ENCODE measurements at places on chromosomes 13 and 19. TPM values are rescaled to one million over a fixed set of nuclear protein-coding genes. Genes with fewer than 3 reads are reported as not detected.

PABPC3 gene
- total RNA-seq = 0.11 TPM

PSPC1 gene
- total RNA-seq = 11.1 TPM

ZNF443 gene
- total RNA-seq = 3.0 TPM

GNA15 gene
- total RNA-seq = 0.71 TPM

ICAM5 gene
- not detected for total RNA-seq

ZGLP1 gene
- 0.62 TPM for total RNA-seq

MAP4K1 gene
- 2.3 TPM for total RNA-seq

HAUS8 gene
- total RNA-seq = 8.5 TPM

POGLUT2 gene
- 6.8 TPM for total RNA-seq

ZNF491 gene
- total RNA-seq = 1.00 TPM

DNA sequence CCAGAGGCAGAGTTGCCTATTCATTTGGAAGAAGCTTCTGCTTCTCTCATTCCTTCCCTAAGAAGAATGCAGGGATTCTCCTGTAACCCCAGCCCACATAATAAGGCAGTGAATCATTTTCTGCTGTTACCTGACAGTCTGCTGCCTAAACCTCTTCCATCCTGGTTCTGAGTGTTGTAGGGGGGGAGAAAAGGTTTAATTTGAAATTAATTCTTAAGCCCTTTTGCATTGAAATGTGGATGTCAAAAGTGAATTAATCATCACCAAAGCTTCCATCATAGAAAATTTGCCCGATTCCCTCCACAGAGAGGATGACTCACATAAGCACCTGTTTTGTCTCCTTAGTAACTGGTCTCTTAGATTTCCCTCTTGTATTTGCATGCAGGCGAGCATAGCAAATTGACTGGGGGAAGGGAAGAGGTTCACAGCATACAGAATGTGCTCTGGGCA lies 146.7 kb upstream of the FNDC3A start:
- H3K4me1 ChIP-seq = no peaks in the 10 kb centered on the region
- no peak overlapping the region for H3K27ac ChIP-seq
- DNase-seq = no peak
- no peak overlapping the region for H3K4me3 ChIP-seq

- H3K27ac ChIP-seq = no peak overlapping the region
- no peaks in the 10 kb centered on the region for H3K4me1 ChIP-seq
Observed at GRCh38 chr13:41938918-41939317, 22.0 kb downstream of the VWA8 start.

- no peaks in the 10 kb centered on the region for H3K27me3 ChIP-seq
- DNase-seq = no peak
- H3K4me3 ChIP-seq = no peak overlapping the region
Observed at GRCh38 chr13:32323912-32324311, 8.6 kb downstream of the BRCA2 start.

DNA sequence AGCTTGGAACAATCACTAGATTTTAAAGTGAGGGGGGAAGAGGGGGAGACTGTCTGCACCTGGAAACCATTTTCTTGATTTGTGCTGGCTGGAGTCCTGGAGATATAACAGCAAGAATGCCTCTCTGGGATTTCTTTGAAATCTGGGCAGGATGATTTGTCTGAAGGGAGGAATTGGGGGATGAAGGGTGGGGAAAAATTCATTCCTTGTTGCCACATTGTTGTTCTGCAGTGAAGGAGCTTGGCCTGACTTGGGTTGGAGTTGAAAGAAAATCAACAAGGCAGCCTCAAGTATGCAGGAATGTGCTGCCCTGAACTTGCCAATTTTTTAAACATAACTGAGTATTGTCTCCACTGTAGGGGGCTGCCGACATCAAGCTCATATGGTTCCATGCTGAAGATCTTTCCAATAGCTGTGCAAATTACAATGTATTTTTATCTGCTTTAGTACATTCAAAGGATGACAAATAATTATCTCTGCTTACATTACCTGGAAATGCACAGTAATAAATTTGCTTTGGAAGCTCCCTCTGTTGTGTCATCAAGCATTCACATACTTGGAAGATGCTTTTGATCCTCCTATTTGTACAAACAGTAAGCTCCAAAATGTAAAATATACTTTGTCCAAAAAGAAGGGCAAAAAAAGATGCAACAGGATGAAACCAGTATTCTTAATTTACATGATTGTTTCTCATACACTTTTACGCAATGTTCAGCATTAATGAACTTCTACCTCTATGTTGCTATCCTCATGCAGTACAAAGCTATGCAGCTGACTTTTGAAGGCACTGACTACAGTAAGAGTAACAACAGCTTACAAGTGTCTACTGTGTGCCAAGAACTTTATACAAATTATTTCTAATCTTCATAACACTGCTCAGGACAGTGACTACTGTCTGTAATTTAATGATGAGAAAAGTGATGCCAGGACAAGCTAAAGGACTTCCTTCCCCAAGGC lies 627.9 kb upstream of the KLF12 start:
- no peaks in the 10 kb centered on the region for H3K4me1 ChIP-seq
- H3K4me3 ChIP-seq = no peak overlapping the region
- DNase-seq = no peak
- no peak overlapping the region for H3K27ac ChIP-seq

DNA sequence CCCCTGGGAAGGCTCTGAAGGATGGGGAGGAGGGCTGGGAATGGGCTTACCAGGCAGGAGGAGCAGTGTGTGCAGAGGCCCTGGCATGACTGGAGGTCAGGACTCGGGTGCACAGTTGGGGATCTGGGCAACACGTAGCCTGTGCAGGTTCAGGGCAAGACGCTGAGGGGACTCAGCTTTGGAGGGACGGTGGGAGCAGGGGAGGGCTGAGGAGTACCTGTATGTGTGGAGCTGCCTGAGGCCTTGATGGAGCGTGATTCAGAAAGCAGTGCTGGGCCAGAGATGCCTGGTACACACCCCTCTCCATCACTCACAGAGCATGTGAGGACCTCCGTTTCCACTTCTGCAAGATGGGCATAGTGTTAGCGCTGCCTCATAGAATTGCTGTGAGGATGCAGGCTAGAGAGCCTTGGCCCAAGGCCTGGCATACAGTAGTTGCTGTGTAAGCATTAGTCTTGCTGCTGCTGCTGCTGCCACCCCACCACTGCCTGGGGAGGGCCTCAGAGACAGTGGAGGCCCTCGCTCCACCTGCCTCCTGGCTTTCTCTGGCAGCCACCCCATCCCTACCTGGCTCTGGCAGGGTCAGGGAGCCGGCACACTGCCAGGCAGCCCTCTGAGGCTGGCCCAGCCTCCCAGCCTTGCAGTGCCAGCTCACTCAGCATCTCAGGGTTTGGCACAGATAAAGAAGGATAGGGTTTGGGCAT lies 2.4 kb downstream of the PAK4 start:
- H3K27me3 ChIP-seq = no peaks in the 10 kb centered on the region
- H3K4me1 ChIP-seq = no peaks in the 10 kb centered on the region
- DNase-seq = peak; percentile 78
- no peak overlapping the region for H3K27ac ChIP-seq

DNA sequence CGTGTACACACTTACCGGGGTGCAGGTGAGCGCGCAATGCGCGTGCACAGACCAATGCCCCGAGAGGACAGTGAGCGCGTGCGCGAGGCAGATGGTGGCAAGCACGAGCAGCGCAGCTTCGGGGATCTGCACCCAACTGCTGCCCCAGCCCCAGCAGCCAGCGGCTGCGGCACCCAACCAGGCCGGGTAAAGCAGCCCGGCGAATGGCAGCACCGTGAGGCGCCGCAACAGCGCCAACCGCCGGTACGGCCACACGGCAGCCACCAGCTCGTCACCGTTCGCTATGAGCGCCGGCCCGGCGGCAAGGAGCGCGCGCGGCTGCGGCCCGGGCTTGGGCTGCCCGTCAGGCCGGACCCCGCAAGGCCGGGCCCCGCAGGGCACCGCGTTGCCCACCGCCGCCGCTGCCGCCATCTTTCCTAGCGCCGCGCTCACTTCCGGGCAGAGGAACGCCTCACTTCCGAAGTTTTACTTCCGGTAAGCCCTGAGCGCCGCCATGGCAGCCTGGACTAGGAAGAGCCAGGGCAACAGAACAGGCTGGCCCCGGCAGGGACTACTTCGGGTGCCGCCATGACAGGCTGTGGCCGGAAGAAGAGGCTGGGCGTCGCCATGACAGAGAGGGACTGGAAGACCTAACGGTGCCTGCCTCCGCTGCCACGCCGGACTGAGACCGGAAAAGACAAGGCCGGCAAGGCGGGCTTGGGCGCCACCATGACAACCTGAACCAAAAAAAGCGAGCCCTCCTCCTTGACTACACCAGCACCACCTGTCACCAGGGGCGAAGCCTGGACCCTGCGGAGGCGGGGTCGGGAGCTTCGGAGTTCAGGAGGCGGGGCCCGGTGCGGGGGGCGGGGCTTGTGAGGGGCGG lies at the start of gene ATP13A1:
ATP13A1 (minus strand) TSS at position 421 of the 865 bp plus-strand sequence; CDS start at position 411, 10 bp downstream.
- H3K36me3 ChIP-seq = peaks cover 5% of the 10 kb centered on the region
- peak within 1 kb of the TSS; percentile 96 for H3K27ac ChIP-seq
- no peaks in the 10 kb centered on the region for H3K27me3 ChIP-seq
- peak within 1 kb of the TSS; percentile 96 for H3K4me3 ChIP-seq

- no peaks in the 10 kb centered on the region for H3K36me3 ChIP-seq
- DNase-seq = no peak
- no peaks in the 10 kb centered on the region for H3K27me3 ChIP-seq
Observed at GRCh38 chr19:35370722-35371121, at the start of gene GPR42. TSS of gene GPR42 (plus strand) at chr19:35371068. CDS start at chr19:35371360, 292 bp downstream.

- no peaks in the 10 kb centered on the region for H3K36me3 ChIP-seq
- no peak overlapping the region for H3K4me3 ChIP-seq
- no peak overlapping the region for H3K27ac ChIP-seq
- DNase-seq = no peak
- no peaks in the 10 kb centered on the region for H3K27me3 ChIP-seq
- peaks cover 3% of the 10 kb centered on the region for H3K4me1 ChIP-seq
Observed at GRCh38 chr13:20682061-20682460, 21.4 kb upstream of the IL17D start.

DNA sequence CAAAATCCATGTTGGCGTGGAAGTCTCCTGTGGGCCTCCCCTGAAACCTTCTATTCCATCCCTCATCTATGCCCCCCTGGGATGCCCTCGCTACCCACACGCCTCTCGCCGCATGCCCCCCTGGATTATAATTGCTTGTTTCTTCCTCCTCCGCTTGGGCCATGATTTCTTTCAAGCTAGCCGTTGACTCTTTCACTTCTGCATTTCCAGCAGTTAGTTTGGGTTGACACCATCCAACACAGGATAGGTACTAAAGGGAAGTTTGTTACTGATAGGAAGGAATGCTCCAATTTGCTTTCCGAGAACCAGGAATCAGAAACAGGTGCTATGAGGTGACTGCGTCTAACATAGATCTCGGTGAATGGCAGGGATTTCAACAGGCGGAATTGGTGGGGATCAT lies 7.7 kb upstream of the SLC25A15 start:
- H3K27ac ChIP-seq = no peak overlapping the region
- no peaks in the 10 kb centered on the region for H3K27me3 ChIP-seq
- H3K36me3 ChIP-seq = no peaks in the 10 kb centered on the region
- DNase-seq = no peak

- H3K27ac ChIP-seq = no peak overlapping the region
- H3K4me3 ChIP-seq = no peak overlapping the region
- no peaks in the 10 kb centered on the region for H3K4me1 ChIP-seq
- H3K36me3 ChIP-seq = no peaks in the 10 kb centered on the region
Observed at GRCh38 chr19:31352782-31353651, 3.8 kb upstream of the TSHZ3 start.

- DNase-seq = no peak
- no peaks in the 10 kb centered on the region for H3K36me3 ChIP-seq
- peaks cover 5% of the 10 kb centered on the region for H3K4me1 ChIP-seq
- no peak overlapping the region for H3K4me3 ChIP-seq
Observed at GRCh38 chr13:113937073-113937472, 36.8 kb downstream of the C13orf46 start.

DNA sequence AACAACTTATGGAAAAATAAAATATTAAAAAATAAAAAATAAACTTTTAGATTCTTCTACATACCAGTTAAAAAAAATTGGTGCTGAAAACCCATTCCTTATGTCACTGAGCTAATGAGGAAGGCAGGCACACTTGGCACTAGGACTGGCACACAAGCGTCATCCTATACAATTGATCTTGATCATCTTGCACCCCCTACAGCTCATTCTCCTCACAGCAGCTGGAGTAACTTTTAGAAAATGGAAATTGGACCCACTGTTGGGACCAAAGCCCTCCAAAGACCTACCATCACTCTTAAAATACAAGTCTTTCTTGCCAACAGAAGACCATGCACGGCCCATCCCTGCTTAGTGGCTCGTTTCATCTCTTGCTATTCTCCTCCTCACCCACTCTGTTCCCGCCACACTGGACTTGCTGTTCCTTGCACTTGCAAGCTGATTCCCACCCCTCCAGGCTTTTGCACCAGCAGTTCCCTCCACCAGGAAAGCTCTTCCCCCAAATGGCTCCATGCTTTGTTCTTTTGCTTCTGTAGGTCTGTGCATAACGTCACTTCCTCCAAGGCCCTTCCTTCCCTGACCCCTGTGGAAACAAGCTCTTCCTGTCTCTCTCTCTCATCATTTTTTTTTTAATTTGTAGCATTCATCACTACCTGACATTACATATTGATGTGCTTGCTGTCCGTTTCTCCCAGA lies 11.6 kb downstream of the CTU1 start:
- H3K4me1 ChIP-seq = no peaks in the 10 kb centered on the region
- H3K27me3 ChIP-seq = no peaks in the 10 kb centered on the region
- peak; percentile 25 for DNase-seq
- H3K4me3 ChIP-seq = no peak overlapping the region
- no peak overlapping the region for H3K27ac ChIP-seq

GRCh38 chr13:112870737-112871287 lies 98.2 kb upstream of the MCF2L start:
- H3K27ac ChIP-seq = no peak overlapping the region
- H3K36me3 ChIP-seq = peaks cover 9% of the 10 kb centered on the region
- no peaks in the 10 kb centered on the region for H3K4me1 ChIP-seq
- no peaks in the 10 kb centered on the region for H3K27me3 ChIP-seq
- no peak for DNase-seq

GRCh38 chr19:2127758-2128157 lies 23.6 kb downstream of the AP3D1 start:
- no peak overlapping the region for H3K27ac ChIP-seq
- H3K4me3 ChIP-seq = no peak overlapping the region
- H3K27me3 ChIP-seq = no peaks in the 10 kb centered on the region
- no peaks in the 10 kb centered on the region for H3K36me3 ChIP-seq

DNA sequence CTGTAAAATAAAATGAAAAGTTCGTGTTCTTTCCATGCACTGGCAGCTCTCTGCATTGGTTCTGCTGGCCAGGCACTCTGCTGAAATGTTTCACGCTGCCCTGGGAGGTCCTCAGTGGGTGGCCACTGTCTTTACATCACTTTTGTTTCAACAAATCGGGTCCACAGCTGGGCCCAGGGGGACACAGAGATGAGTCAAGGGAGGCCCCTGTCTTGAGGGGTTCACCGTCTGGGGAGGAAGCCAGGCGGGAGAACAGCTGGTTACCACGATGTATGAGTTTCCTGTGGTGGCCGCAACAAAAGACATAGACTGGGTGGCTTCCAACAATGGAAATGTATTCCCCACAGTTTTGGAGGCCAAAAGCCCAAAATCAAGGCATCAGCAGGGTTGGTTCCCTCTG lies 5.1 kb upstream of the KLF2 start:
- no peaks in the 10 kb centered on the region for H3K27me3 ChIP-seq
- no peak overlapping the region for H3K4me3 ChIP-seq
- no peaks in the 10 kb centered on the region for H3K4me1 ChIP-seq
- DNase-seq = no peak

- DNase-seq = no peak
- H3K27me3 ChIP-seq = no peaks in the 10 kb centered on the region
- H3K36me3 ChIP-seq = peaks cover 10% of the 10 kb centered on the region
- H3K27ac ChIP-seq = peak overlapping the region; percentile 43
- no peak overlapping the region for H3K4me3 ChIP-seq
Observed at GRCh38 chr19:38711726-38712153, 32.5 kb downstream of the CAPN12 start.

- no peak for DNase-seq
- H3K4me1 ChIP-seq = no peaks in the 10 kb centered on the region
- H3K36me3 ChIP-seq = no peaks in the 10 kb centered on the region
- no peak overlapping the region for H3K27ac ChIP-seq
- H3K4me3 ChIP-seq = no peak overlapping the region
- H3K27me3 ChIP-seq = no peaks in the 10 kb centered on the region
Observed at GRCh38 chr13:52833296-52833875, 15.1 kb downstream of the PCDH8 start.

All from right lobe of liver (tissue), 6 donors.